ENCODE measurements at places on chromosomes 5 and 9. TPM values are rescaled to one million over a fixed set of nuclear protein-coding genes. Genes with fewer than 3 reads are reported as not detected.

The TMEM252 gene
- polyA plus RNA-seq = 12.6 TPM

The TERT gene
- polyA plus RNA-seq = 0.43 TPM

The TMEM215 gene
- 0.08 TPM for polyA plus RNA-seq

The IRX4 gene
- 0.61 TPM for polyA plus RNA-seq

The OLFML2A gene
- 23.8 TPM for polyA plus RNA-seq

The BTNL9 gene
- polyA plus RNA-seq = 6.9 TPM

The EMB gene
- polyA plus RNA-seq = 2.8 TPM

The ECSCR gene
- 28.9 TPM for polyA plus RNA-seq

The TTC23L gene
- polyA plus RNA-seq = 3.4 TPM

The NUTM2F gene
- polyA plus RNA-seq = not detected

The DNM1 gene
- 74.6 TPM for polyA plus RNA-seq

The APBA1 gene
- polyA plus RNA-seq = 13.8 TPM

The PDE6A gene
- 0.14 TPM for polyA plus RNA-seq

The PCDHA4 gene
- polyA plus RNA-seq = 1.3 TPM

The PCA3 gene
- polyA plus RNA-seq = 0.26 TPM

The NDUFA8 gene
- 91.6 TPM for polyA plus RNA-seq

The CCL28 gene
- 2.1 TPM for polyA plus RNA-seq

The PTPRD gene
- polyA plus RNA-seq = 92.4 TPM

The GCNT4 gene
- polyA plus RNA-seq = 17.6 TPM

The HAVCR2 gene
- 10.5 TPM for polyA plus RNA-seq

The F2RL1 gene
- 43.0 TPM for polyA plus RNA-seq

The SYNPO gene
- 97.3 TPM for polyA plus RNA-seq

The KIF12 gene
- 148 TPM for polyA plus RNA-seq

The NR2F1-AS1 gene
- polyA plus RNA-seq = 58.2 TPM

The BARHL1 gene
- not detected for polyA plus RNA-seq

The THBS4 gene
- polyA plus RNA-seq = 15.9 TPM

The C5orf52 gene
- polyA plus RNA-seq = not detected

The SLC6A3 gene
- 0.72 TPM for polyA plus RNA-seq

The TTC16 gene
- 0.14 TPM for polyA plus RNA-seq

Measured in right renal cortex interstitium (tissue), 3 donors.